Ureter (tissue), 1 donor: ENCODE measurements at places on chromosomes 6 and 20. TPM values are rescaled to one million over a fixed set of nuclear protein-coding genes. Genes with fewer than 3 reads are reported as not detected.

DNA sequence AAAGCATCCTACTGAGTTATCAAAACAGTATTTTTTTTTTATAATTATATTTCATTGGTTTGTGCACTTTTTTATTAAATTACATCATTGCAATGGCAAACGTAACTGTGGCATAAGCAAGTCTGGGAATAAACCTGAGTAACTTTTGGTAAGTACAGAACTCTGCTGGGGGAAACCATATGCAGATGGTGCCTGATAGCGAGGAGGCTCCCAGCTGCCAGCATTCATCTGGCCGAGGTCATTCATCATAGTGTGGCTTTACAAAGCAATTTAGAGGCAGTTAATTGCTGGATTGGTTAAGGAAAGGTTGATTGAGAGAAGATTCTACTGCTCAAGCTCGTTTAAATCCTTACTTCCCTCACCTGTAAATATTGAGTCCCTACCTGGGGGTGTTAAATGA lies 52.6 kb downstream of the HECA start:
- no peak for DNase-seq

DNA sequence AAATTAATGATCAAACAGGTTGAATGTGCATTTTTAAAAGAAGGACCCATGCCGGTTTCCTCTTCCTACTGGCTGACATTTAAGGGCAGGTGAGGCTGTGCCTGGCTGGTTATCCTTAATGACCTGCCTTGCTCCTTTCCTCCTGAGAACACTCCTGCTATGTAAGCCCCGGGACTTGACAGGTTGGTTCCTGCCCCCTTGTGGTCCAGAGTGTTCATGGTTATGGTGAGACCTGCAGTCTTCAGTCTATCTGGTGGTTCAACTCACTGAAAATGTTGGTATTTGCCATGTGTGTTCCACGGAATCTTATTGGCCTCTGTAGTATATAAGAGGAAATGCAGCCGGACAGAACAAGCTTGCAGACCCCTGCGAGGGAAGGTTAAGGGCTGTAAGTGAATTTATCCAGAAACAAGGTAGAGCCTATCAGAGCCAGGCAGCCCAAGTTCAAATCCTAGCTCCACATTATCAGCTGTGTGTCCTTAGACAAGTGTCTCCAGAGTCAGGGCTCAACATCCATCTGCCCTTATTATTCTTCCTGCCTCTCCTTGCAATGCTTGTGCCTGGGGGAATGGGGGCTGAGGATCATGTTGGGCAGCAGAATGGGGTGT lies 5.2 kb upstream of the BPIFA3 start:
- DNase-seq = peak; percentile 67

- no peak for DNase-seq
Measured at GRCh38 chr6:28712982-28713381, 187.3 kb downstream of the GPX5 start.

DNA sequence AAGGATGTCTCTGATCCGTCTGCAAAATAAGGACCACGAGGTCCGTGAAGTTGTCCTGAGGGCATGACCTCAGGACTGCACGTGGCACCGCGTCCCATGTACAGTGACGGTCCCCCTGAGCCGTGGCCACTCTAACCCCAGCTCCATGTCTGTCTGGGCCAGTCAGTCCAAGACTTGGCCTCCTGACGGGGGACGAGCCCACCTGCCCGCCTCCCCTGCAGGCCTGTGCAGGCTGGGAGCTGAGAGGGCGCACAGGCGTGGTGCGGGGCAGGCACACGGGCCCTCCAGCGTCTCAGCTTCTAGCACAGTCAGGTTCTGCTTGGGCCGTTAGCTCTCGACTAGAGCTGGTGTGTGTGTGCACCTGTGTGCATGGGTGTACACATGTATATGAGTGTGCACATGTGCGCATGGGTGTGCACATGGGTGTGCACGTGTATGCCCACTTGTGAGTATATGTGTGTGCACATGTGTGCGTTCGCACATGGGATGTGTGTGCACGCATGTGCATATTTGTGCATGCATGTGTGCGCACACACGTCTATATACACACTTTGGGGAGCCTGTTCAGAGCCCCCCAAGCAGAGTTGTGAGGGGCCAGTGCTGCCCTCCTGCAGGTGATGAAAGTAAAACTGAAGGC lies 307.0 kb downstream of the TAF4 start:
- no peak for DNase-seq

GRCh38 chr6:27452496-27452897 lies 20.4 kb downstream of the ZNF184 start:
- no peak for DNase-seq

DNA sequence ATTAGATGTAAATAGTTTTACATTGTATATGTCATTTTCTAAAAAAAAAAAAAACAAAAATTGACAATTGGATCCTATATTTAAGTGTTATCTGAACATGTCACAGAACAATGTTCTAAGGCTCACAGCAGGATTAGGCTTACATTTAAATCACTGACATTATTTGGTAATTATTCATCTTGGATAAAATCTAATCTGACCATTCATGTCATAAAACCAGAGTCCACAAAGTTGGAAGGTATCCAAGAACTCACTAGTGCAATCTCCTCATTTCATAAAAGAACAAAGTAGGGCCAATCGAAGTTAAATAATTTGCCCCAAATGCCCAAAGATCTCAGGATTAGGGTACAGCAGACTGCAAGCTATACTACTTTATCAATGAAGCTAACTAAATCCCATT lies 73.0 kb downstream of the PDSS2 start:
- DNase-seq = no peak

DNA sequence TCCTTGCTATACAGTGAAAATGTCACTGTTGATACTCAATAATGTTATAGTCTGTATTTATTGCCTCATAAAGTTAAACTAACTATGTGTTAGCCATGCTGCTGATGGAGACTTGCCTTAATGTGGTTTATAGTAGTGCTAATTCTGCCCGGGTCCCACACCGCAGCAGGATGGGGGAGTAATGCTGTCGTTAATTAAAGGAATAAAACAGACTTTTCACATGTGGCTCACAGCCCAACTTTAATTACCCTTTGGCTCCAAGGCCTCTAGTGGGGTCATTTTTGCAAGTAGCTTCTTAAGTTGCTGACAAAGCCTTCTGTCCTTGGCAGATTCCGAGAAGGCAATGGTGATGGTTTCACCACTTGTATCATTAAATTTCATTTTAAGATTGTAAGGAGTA lies 634.3 kb downstream of the TBC1D32 start:
- DNase-seq = no peak

Gene HLA-DQB1
- 6.3 TPM for total RNA-seq

Gene TSBP1
- not detected for total RNA-seq

Gene MDFI
- total RNA-seq = 36.7 TPM
